ENCODE measurements at places on chromosomes 6 and 20.

DNA sequence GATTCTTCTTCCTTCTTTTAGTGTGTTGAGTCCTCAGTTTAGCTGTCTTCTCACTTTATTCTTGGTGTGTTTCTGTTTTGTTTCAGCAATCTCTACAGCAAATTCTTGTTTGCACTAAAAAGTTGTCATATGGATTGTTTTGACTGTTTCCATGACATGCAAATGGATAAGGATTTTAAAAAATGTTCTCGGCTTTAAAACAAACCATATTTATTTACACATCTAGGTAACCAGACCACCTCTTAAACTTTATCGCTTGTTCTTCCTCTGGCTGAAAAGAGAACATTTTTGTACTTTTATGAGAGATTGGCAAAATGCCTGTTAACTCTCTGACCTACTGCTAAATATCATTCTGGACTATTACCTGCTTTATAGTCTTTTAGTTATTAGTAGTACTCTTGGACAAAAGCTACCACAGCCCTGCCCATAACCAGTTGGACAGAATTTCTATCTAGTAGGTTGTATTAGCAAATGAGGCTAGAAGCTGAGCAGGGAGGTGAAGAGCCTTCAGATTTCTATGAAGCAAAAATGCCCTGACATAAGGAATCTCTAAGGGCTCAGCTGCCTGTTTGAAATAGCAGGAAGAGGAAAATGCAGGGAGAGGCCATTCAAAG lies 268.3 kb downstream of the CD109 start:
- no peak for DNase-seq

DNA sequence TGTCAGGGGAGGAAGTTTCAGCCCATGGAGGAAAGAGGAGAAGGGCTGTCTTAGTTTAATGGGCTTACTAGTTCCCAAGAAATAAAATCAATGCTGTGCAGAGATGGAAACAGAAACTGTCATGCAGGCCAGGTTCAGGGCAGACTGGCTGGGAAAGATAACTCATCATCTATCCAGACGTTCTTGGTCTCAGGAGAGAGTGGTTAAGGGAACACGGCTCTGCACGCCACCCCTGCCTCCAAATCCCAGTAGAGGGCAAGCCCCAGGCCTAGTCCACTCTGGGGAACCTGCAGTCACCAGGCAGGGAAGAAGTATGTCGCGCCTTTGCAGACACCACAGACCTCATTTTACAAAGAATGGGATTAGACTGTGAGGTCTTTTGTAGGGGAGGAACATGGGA lies 12.5 kb downstream of the ALDH8A1 start:
- DNase-seq = no peak

DNA sequence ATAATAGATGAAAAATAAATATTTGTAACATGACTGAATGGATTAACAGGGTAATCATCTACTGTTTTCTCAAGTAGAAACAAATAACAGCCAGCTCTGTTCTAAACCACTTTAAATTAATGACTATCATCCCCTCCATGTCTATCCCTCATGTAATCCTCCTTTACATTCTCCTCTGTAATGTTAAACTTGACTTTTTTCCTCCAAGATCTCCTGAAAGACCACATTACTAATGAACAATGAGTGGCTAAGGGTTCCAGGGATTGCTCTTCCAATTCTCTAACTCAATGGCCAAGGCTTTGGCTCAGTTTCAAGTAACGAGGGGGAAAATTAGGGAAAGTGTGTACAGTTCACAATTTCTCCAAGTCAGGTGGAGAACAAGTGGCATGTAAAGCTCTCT lies 37.6 kb upstream of the FBXL4 start:
- no peak for DNase-seq

- DNase-seq = no peak
Observed at GRCh38 chr20:22744341-22745193, 160.2 kb upstream of the FOXA2 start.

DNA sequence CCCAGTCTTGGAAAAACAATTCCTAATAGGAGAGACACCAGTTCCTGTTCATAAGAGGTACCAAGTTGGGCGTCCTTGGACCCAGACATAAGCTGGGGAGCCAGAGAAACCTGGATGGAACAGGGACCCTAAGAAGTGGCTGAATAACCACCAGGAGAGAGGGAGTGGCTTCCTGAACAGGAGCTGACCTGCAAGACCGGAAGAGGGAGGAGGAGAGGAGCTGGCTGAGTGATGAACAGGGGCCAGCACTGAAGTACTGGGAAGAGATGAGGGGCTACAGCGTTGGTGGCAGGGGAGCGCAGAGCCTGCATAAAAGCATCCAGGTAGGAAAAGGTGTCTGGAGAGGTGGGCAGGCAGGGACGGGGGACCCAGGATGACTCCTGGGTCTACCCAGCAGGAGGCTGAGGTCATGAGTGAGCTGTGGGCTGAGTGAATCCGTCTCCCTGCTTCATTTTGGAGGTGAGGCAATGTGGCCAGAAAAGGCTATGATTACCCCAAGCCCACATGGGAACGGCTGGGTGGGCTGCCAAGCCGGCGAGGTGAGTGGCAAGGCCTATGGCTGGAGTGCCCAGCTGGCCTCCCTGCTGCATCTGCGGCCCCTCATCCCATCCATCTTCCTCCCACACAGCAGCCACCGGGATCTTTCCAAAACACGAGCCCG lies 34.4 kb upstream of the ZFAND3 start:
- no peak for DNase-seq

DNA sequence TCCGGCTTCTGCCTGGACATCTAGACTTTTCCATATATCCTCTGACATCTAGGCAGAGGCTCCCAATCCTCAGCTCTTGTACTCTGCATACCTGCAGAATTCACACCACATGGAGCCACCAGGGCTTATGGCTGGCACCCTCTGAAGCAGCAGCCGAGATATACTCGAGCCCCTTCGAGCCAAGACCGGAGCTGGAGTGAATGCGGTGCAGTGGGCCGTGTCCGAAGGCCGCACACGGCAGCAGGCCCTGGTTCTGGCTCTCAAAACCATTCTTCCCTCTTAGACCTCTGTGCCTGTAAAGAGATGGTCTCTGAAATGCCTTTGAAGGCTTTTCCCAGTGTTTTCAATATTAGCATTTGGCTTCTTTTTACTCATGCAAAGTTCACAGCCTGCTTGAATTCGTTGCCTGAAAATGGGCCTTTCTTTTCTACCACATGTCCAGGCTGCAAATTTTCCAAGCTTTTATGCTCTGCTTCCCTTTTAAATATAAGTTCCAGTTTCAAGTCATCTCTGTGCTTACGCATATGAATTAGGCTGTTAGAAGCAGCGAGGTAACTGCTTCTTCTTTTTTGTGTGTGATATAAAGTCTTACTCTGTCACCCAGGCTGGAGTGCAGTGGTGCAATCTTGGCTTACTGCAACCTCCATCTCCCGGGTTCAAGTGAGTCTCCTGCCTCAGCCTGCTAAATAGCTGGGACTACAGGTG lies 3.8 kb upstream of the SIRPB1 start:
- no peak for DNase-seq

DNA sequence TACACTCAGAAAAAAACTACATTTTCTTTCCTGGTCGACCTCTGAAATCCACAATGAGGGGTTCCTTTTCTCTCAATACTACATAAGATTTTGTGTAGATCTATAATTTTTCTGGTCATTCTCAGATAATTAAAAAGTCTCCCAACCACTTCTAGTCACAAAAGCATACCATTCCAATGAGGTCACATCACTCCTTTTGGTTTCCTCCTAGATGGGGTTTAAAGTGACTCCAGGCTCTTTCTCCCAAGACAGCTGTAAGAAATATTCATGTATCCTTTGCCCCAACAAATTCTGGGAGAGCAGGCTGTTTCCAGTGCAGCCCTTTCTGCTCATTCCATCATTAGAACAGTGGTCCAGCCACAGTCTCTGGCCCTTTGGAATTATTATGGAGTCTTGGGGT lies 43.1 kb upstream of the BEND6 start:
- no peak for DNase-seq

DNA sequence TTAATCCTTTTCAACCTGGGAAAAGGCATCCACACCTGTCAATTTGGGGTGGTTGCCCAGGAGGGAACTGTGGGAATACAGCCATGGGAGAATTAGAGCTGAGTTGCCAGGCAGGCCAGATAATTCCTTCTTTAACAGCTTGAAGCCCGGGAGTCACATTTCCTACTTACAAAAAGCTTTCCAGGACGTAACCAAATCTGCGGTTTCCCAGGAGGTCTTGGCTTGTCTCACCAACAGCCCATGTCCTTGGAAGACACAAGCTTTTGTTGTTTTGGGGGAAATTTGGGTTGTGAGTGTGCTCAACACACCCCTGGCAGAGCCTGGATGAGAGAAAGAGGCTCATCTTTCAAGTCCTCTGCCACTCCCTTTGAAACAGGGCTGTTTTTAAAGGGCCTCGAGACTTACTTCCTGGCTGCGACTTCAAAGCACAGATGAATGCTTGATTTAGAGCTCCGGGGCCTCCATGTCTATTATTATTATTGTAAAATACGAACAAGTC lies 465.9 kb upstream of the BTBD3 start:
- no peak for DNase-seq

DNA sequence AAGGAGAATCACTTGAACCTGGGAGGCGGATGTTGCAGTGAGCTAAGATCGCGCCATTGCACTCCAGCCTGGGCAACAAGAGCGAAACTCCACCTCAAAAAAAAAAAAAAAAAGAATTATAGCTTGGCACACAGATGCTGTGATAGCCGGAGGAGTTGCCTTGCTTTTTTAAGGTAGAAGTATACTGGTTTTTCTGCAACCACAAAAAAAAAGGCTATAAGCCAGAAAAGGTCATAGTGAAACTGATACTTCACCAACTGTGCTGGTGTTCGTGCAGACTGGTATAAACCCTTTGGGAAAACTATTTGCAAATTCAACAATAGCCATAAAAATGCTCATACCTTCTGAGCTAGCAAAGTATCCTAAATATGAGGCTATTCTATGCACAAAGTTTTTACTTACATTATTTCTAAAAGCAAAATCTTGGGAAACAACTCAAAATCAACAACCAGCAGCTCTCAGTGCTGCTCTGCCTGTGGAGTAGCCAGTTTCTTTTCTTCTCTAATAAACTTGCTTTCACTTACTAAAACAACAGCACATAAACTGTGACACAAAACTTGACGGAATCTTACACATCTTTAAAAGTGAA lies 44.0 kb downstream of the B4GALT5 start:
- DNase-seq = no peak

Measured in C1 segment of cervical spinal cord (tissue), 14 donors.